ENCODE measurements at places on chromosomes 16 and 17.

DNA sequence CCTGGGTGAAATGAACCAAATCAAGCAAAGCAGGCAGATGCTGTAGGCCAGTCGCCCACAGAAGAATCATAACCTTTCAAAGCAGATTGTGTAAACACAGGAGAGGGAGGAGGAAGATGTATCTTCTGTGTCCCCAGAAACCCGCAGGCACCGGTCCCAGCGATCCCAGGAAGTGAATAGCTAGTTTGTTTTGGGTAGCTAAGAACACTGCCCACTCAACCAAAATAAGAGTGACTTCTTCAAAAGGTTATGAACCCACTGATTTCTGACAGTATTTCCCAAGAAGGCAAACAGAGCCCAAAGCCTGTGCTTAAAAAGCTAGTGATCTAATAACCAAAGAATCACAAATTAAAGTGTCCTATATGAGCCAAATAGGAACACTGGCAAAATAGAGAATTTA lies 67.8 kb downstream of the GRIN2A start:
- no peak for DNase-seq

- no peak for DNase-seq
These were observed 28.1 kb upstream of the NOL11 start for GRCh38 chr17:67689534-67690177.

GRCh38 chr16:67685388-67686112 lies 18.9 kb downstream of the C16orf86 start:
- DNase-seq = no peak

DNA sequence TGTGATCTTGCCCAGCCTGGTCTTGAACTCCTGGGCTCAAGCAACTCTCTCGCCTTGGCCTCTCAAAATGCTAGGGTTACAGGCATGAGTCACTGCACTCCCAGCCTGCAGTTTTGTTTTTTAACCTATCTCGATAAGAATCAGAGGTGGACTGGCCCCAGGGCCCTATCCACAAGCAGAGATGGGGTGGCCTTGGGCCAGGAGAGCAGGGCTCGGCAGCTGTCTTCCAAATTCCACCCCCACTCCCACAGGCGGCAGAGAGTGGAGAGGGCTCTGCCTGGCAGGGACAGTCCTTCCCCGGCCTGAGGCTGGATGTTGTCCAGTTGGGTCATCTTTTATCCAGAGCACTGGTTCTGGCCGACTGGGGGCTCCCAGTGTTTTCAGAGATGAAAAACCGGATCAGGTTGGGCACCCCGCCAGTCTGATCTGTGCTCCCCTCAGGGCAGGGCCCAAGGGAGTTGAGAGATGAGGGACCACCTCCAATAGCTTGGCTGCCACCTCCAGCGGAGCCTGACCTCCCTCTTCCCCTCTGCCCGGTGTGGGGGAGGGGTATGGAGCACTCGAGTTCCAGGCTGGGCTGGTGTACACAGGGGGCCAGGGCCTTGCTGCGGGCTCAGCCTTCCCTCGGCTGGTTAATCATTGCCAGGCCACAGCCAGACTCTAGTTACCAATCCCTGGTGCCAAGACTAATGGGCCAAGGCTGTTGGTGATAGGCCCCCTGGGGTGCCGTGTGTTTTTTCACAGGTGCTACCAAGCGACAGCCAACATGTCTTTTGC lies 30.3 kb upstream of the MYO15B start:
- DNase-seq = peak; percentile 54

GRCh38 chr16:22300427-22301071 lies 3.3 kb downstream of the POLR3E start:
- peak; percentile 63 for DNase-seq

- DNase-seq = no peak
These were observed 41.2 kb downstream of the RAB11FIP3 start for GRCh38 chr16:466651-467050.
